Activated T-cell treated with anti-CD3 and anti-CD28 coated beads for 48 hours (primary cell): ENCODE measurements at places on chromosomes 12 and 14.

DNA sequence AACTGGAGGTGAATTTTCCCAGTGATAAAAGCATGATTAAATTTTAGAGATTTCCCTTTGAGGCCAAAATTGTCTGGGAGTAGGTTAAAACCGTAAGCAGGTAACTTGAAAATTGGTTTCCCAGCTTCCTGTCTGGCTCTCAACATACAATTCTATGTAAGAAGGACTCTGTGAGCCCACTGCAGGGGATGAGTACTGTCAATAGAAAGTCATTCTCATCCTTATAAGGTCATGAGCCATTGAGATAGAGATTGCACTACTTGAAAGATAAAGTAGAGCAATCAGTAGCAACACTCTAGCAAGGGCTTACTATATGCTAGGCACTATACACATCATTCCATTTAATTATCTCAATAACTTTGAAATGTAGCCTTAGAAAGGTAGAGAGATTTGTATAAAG, 225.6 kb upstream of the HMGA2 start:
- no peak for DNase-seq

GRCh38 chr14:35365130-35366055, 39.2 kb downstream of the NFKBIA start:
- peak; percentile 78 for DNase-seq

DNA sequence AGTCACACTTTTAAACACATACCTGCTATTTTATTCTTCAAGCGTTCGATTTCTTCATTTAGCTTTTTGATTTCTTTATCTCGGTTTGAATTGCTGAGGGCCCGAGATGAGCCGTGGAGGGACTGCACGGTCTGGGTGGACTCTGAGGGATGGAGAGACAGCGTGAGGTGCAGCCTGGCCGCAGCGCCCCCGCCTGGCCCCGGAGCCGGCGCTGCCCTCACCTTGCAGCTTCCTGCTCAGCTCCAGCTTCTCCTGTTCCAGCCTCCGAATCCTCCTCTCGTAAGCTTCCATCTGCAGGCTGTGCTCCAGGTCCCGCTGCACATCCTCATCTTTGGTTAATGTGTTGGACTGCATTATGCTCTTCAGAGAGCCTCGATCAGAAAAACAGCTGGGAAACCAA, 53.2 kb downstream of the AMN start:
- DNase-seq, result no peak

DNA sequence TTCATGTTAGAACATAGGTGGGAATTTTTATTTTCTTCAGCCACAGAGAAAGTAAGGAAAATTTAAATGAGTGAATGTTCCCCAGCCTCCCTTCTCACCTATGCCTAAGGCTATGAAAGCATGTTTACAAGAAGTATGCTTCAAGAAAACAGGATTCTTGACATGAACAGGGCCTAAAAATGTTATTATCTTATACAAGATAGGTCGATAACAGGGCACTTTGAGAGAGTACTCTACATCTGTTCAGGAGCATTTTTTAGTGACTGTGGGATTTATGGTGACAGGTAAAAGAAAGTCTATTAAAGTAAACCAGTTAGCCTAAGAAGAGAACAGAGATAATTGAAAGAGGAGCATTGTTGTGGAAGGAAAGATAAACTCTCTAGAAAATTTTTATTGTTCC, 222.9 kb upstream of the DAAM1 start:
- DNase-seq, result no peak

- DNase-seq, result no peak
These were observed 16.0 kb downstream of the FOS start for GRCh38 chr14:75294649-75295033.

- no peak for DNase-seq
These were observed 219.3 kb upstream of the FLRT2 start for GRCh38 chr14:85310491-85311272.

- no peak for DNase-seq
These were observed 22.5 kb upstream of the ATP2B1 start for GRCh38 chr12:89731089-89731488.

- no peak for DNase-seq
These were observed 16.7 kb downstream of the EGLN3 start for GRCh38 chr14:33934043-33934750.

GRCh38 chr14:40841886-40842285, 764.8 kb upstream of the LRFN5 start:
- DNase-seq, result no peak
